Activated T-cell treated with anti-CD3 and anti-CD28 coated beads, Interleukin-2, amount 50 U/mL, for 72 hours (primary cell): ENCODE measurements at places on chromosomes 12 and 14. TPM values are rescaled to one million over a fixed set of nuclear protein-coding genes. Genes with fewer than 3 reads are reported as not detected.

DNA sequence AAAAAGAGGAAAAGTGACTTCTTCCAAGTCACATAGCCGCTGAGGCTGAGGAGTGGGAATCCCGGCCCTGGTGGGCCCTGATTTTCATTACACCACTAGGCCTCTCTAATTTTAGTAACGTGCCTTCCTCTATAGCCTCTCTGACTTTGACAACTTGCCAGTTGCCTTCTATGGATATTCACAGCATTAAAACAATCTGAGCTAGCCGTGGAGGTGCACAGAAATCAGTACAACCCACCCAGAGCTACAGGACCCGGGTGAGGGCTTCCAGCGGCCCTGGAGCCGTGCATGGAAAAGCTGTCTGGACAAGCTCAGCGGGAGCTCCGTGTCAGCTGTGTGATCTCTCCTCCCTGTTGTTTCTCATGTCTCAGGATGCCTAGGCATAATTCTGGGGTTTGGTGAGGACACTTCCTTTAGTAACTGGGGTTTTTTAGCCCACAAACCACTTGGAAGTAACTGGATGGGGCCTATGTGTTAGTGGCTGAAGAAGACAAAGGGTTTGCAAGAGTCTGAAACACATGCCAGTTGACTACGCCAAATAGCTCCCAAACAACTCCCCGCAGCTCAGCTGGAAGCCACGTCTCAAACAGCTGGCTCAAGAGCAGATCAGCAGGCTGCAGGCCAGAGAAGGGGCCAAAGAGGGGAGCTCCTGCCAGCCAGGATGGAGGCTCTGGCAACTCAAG lies 53.0 kb downstream of the SSH1 start:
- H3K27ac ChIP-seq = peak overlapping the region; percentile 63
- H3K4me1 ChIP-seq = peaks cover 9% of the 10 kb centered on the region
- no peaks in the 10 kb centered on the region for H3K27me3 ChIP-seq
- no peak for DNase-seq

Gene BBOF1
- total RNA-seq = 2.1 TPM

Gene GPR135
- total RNA-seq = 0.74 TPM

GRCh38 chr14:51743588-51744000 lies 91.9 kb downstream of the FRMD6 start:
- H3K4me3 ChIP-seq = no peak overlapping the region
- H3K27ac ChIP-seq = no peak overlapping the region
- DNase-seq = no peak
- no peaks in the 10 kb centered on the region for H3K27me3 ChIP-seq

DNA sequence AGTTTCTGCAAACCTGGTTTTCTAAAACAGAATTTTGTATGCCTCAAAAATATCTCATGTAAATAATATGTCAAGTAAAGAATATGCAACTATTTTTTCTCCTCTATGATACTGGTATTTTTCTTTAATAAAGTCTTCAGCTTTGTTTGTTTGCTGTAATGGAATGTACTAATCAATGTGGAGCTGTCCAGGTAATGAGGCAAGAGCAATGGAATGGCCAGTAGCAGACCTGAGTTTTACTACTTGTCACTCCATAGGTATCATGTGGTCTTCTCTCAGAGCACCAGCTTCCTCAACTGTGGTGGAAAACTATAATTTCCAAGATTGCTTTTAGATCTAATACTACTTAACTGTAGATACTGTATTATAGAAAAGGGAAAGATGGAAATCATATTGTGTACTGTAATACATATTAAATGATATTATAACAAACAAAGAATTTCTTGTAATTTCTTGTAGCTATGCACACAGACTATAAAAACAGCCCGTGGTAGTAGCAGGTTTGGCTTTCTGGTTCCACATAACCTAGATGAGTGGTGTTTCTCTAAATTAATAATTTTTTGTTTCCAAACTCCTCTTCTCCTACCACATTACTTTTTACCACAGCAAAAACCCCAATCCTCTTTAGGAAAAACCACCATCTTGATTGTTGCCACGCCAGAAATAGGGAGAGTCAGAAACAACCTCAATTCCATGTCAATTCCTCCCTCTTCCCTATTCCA lies 70.6 kb downstream of the KIF21A start:
- peak overlapping the region; percentile 47 for H3K4me3 ChIP-seq
- peaks cover 2% of the 10 kb centered on the region for H3K36me3 ChIP-seq
- peak overlapping the region; percentile 33 for H3K27ac ChIP-seq
- no peaks in the 10 kb centered on the region for H3K27me3 ChIP-seq
- no peak for DNase-seq

Gene KRT77
- total RNA-seq = not detected

Gene FERMT2
- 18.8 TPM for total RNA-seq

- no peak for DNase-seq
- H3K4me1 ChIP-seq = peaks cover 42% of the 10 kb centered on the region
- peaks cover 9% of the 10 kb centered on the region for H3K36me3 ChIP-seq
- no peaks in the 10 kb centered on the region for H3K27me3 ChIP-seq
- no peak overlapping the region for H3K4me3 ChIP-seq
These were observed 256.5 kb upstream of the CRY1 start for GRCh38 chr12:107349839-107350238.

Gene TRAF3
- 123 TPM for total RNA-seq

DNA sequence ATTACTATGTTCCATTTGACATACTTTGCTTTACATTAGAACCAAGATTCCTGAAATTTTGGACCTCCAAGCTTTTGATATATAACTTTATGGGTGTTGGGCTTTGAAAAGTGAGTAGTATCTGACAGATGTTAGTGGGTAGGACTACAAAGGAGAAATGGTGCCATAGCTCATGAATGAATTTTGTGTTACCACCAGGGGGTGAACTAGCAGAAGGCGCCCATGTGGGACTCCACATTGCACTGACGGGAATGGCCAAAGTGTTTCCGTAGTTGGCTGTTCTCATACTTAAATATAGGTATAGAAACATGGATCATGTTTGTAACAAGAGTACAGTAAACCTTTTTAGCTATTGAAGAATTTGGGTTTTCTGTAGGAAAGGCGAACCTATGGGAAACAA lies 337.5 kb downstream of the FLRT2 start:
- H3K4me1 ChIP-seq = no peaks in the 10 kb centered on the region
- H3K4me3 ChIP-seq = no peak overlapping the region
- H3K36me3 ChIP-seq = no peaks in the 10 kb centered on the region

Gene MBIP
- total RNA-seq = 36.3 TPM

Gene ENO2
- 115 TPM for total RNA-seq

Gene RAD52
- total RNA-seq = 18.1 TPM

DNA sequence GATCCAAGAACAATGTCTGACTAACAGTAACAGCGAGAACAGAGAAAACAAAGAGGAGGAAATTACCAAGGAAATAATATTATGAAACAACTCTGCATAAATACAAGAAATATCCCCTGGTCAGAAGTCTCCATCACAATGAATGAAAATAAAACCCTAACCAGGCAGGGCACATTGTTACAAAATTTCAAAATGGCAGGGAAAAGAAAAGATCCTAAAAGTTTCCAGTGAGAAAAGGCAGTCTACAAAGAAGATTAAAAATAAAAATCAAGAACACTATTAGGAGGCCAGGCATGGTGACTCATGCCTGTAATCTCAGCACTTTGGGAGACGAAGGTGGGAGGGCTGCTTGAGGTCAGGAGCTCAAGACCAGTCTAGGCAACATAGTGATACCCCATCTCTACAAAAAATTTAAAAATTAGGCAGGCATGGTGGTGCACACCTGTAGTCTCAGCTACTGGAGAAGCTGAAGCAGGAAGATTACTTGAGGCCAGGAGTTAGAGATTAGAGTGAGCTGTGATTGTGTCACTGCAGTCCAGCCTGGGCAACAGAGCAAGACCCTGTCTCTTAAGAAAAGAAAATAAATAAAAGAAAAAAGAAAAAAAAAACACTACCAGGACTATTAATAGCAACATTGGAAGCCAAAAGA lies 47.8 kb downstream of the FERMT2 start:
- no peaks in the 10 kb centered on the region for H3K4me1 ChIP-seq
- DNase-seq = no peak
- no peaks in the 10 kb centered on the region for H3K27me3 ChIP-seq
- no peak overlapping the region for H3K27ac ChIP-seq
- no peaks in the 10 kb centered on the region for H3K36me3 ChIP-seq
- no peak overlapping the region for H3K4me3 ChIP-seq

Gene KRT72
- total RNA-seq = 0.31 TPM

DNA sequence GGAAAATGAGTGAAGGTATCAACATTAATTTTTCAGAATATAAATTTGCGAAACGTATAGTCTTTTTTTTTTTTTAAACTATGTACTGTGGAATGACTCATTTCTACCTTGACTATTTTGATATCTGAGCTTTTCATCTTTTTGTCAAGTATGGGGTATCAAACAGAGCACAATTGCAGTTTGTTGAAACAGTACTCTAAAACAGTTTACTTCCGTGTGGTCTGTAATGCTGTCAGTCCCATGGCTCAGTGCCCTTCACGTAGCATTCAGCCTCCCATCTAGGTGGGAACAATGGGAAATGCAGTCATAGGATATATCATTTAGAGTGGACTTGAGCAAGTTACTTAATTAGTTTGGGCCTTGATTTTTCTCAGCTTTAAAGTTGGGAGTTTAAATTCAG lies 139.5 kb downstream of the ERC1 start:
- peaks cover 31% of the 10 kb centered on the region for H3K4me1 ChIP-seq
- H3K27me3 ChIP-seq = no peaks in the 10 kb centered on the region
- no peak for DNase-seq
- H3K27ac ChIP-seq = no peak overlapping the region
- no peak overlapping the region for H3K4me3 ChIP-seq

Gene PTPN21
- 0.14 TPM for total RNA-seq

DNA sequence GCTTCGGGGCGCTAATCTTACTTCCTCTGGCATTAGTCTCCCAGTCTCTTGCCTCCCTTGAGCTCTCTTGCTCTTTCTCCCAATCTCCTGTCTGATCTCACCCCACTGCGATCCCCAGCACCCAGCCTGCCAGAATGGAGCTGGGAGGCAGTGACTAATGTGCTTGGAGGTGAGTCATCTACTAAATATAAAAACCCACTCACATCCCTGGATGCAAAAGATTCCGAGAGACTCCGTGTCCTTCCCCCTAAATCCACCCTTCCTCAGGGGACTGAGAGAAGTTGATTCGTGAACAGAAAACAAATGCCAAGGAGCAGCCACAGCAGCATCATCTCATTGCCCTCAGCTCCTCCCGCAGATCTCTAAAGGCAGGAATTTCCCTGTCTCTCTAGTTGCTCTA lies 45.7 kb upstream of the KCNA5 start:
- H3K4me1 ChIP-seq = no peaks in the 10 kb centered on the region
- H3K4me3 ChIP-seq = no peak overlapping the region
- no peak overlapping the region for H3K27ac ChIP-seq
- no peak for DNase-seq

Gene ALKBH1
- total RNA-seq = 18.7 TPM

- H3K4me3 ChIP-seq = peak overlapping the region; percentile 83
- peaks cover 81% of the 10 kb centered on the region for H3K4me1 ChIP-seq
- H3K27me3 ChIP-seq = no peaks in the 10 kb centered on the region
- peak overlapping the region; percentile 57 for H3K27ac ChIP-seq
- peaks cover 6% of the 10 kb centered on the region for H3K36me3 ChIP-seq
- DNase-seq = no peak
These were observed 15.4 kb downstream of the PXN start for GRCh38 chr12:120249875-120250795.

- DNase-seq = no peak
- no peaks in the 10 kb centered on the region for H3K4me1 ChIP-seq
- H3K27ac ChIP-seq = no peak overlapping the region
- no peaks in the 10 kb centered on the region for H3K36me3 ChIP-seq
- peaks cover 20% of the 10 kb centered on the region for H3K27me3 ChIP-seq
These were observed 31.3 kb upstream of the NR1H4 start for GRCh38 chr12:100442403-100442802.

- peak overlapping the region; percentile 89 for H3K4me3 ChIP-seq
- H3K4me1 ChIP-seq = peaks cover 28% of the 10 kb centered on the region
- peaks cover 7% of the 10 kb centered on the region for H3K36me3 ChIP-seq
- no peaks in the 10 kb centered on the region for H3K27me3 ChIP-seq
- no peak overlapping the region for H3K27ac ChIP-seq
These were observed 3.4 kb downstream of the CDK2AP1 start for GRCh38 chr12:123267991-123268843.

- no peak overlapping the region for H3K27ac ChIP-seq
- peaks cover 15% of the 10 kb centered on the region for H3K4me1 ChIP-seq
- no peak for DNase-seq
- H3K27me3 ChIP-seq = no peaks in the 10 kb centered on the region
- no peak overlapping the region for H3K4me3 ChIP-seq
These were observed 110.3 kb downstream of the SLC38A1 start for GRCh38 chr12:46158501-46158900.

Gene P2RX2
- total RNA-seq = not detected

DNA sequence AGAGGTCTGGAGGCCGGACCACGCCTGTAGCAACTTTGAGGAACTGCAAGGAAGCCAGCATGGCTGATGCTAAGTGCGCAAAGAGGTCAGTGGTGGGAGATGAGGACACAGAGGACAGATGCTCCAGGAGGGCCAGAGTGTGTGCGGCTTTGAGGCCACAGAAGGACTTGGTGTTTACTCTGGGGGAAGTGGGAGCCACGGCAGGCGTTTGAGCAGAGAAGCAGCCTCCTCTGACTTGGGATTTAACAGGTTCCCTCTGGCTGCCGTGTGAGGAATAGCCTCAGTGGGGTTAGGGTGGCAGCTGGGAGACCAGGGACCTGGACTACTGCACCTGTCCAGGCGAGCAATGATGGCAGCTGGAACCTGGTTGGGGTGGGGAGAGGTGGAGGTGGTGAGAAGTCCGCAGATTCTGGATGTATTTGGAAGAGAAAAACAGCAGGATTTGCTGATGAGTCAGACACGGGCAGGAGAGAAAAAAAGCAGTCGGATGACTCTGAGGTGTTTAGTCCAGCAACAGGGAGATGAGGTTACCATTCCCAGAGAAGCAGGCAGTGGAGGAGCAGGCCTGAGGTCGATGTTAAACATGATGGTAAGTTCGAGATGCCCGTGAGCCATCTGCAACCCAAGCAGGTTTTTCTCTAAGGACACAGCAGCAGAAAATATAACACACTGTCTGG lies 143.5 kb downstream of the SCARB1 start:
- H3K27me3 ChIP-seq = peaks cover 26% of the 10 kb centered on the region
- no peak for DNase-seq
- peaks cover 7% of the 10 kb centered on the region for H3K4me1 ChIP-seq
- no peak overlapping the region for H3K4me3 ChIP-seq
- no peaks in the 10 kb centered on the region for H3K36me3 ChIP-seq

Gene CLEC9A
- not detected for total RNA-seq

Gene ZNF385A
- total RNA-seq = 1.3 TPM

Gene RHEBL1
- 20.6 TPM for total RNA-seq

DNA sequence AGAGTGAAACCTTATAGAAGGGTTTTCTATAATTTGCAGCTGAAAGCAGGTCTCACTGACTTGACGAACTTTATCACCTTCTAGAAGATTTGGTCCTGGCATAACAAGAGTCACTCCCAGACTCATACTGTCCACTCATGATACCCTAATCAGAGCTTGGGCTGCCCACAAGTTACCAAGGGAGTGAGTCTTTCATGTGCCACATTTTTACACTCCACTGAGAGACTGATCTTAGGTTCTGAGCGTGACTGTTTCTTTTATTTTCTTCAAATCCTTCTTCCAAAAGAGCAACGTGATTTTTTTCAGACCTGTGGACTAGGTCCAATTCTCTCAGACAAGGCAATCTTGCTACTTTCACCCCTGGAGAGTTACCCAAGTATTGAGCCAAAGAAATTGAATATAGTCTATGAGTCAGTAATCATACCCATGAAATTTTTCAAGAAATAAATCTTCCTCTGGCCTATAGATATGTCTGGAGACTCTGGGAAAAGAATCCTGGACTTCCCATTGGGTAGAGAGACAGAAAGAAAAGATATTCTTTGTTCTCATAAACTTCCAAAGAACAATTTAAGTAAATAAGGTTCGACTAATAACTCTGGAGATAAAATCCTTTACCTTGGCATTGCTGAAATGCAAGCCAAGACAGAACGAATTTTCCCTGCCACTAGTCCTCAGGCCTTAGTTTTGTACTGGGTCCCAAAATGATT lies 26.9 kb downstream of the SIX1 start:
- H3K27ac ChIP-seq = no peak overlapping the region
- no peak overlapping the region for H3K4me3 ChIP-seq
- no peaks in the 10 kb centered on the region for H3K36me3 ChIP-seq
- no peak for DNase-seq
